GF-D8 (cell line): ENCODE measurements at places on chromosomes 1 and 21.
A peak's percentile ranks its signal among the peaks of the same experiment; 100 is the strongest.

DNA sequence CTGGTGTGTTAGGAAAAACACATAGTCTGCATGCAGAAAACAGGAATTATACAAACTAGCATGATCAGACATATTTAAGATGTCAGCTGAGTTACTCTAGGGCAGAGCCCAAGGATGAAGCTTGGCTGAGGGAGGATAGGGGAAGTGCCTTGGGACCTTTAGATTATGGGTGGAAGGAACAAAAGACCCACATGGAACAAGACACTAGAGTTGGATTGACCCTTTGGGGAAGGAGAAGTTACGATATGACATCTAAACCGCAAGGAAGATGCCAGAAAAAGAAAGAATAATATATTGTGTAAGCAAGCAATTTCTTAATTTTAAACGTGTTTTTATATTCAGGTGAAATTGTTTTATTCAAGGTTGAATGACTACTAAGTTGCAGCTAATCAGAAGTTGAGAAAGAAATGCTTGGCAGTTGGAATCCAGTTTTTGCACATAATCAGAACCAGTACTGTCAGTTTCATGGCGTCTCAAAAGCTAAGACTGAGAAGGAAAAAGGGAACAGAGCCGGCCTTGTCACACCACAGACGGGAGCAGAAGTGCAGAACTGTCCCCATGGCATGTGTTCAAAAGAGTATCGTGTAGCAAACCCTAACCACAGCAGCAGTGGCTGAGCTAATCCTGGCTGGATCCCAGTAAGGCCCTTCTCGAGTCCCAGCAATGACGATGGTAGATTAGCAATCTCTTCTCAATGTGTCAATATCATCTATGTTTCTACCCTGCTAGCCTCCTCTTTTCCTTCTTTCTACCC is 31.2 kb upstream of the IFNAR2 start:
- DNase-seq: peak; percentile 92

GRCh38 chr1:97630948-97631347 is 289.9 kb downstream of the DPYD start:
- no peak for DNase-seq

GRCh38 chr1:102732927-102733326 is 375.4 kb downstream of the COL11A1 start:
- no peak for DNase-seq

GRCh38 chr1:84936116-84936810 is 43.3 kb upstream of the LPAR3 start:
- DNase-seq: peak; percentile 11

DNA sequence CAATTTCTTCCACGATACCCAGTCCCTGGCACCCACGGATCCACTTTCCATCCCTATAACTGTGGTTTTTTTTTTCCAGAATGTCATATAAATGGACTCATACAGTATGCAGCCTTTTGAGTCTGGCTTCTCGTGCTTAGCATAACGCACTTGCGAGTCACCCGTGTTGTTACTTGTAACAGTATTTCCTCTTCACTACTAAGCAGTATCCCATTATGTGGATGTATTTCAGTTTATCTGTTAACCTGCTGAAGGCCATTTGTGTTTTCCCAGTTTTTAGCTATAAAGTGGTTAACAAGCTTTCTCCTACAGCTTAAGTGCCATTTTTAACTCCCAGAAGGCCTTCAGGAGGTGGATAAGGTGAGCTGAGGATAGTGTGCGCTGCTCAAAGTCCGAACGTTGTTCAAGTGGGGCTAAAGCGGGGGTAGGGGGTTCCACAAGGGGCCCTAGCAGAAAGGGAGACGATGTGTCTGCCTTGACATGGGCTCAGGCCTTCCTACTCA is 829 bp downstream of the ADAR start:
- no peak for DNase-seq

GRCh38 chr21:34794686-34795085 is 125.9 kb downstream of the CLIC6 start:
- DNase-seq: no peak

DNA sequence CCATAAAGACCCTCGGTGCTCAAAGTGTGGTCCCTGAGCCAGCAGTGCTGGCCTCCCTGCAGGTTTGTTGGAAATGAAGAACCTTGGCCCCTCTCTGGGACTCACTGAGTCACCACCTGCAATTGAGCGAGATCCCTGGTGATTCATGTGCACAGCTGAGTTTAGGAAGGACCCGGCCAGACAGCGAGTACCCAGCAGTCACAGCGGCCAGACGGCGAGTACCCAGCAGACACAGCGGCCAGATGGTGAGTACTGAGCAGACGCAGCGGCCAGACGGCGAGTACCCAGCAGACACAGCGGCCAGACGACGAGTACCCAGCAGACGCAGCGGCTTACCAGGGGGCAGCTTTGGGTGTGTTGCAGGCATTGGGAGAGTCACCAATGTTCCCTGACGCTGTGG is 123.8 kb downstream of the PRDM16 start:
- no peak for DNase-seq

GRCh38 chr1:33893147-33893830 is 29.4 kb downstream of the HMGB4 start:
- no peak for DNase-seq

GRCh38 chr1:40939320-40940059 is 40.0 kb upstream of the CTPS1 start:
- DNase-seq: no peak

- DNase-seq: no peak
Observed at GRCh38 chr21:34726627-34727337, 58.0 kb downstream of the CLIC6 start.

- DNase-seq: no peak
Observed at GRCh38 chr1:117473063-117473462, 105.8 kb downstream of the MAN1A2 start.

DNA sequence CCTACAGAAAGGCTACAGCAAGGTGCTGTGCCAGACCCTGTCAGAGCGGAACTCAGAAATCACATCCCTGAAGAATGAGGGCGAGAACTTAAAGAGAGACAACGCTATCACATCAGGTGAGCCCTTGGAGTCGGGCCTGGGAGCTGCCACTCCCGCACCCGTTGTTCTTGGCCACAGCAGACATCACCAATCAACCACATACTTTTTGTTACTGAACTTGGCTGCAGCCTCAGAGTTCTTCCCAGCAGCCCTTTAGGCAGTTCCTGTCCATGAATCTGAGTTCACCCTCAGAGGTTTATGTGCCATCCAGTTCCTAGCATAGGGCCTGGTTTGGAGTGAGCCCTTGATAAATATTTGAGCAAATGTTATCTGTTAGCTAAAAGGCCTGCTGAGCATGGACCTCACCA is 61.6 kb downstream of the FHAD1 start:
- DNase-seq: no peak

GRCh38 chr1:91872559-91873081 is 13.3 kb downstream of the TGFBR3 start:
- DNase-seq: no peak

- DNase-seq: no peak
Observed at GRCh38 chr1:218479436-218480115, 134.4 kb downstream of the TGFB2 start.

DNA sequence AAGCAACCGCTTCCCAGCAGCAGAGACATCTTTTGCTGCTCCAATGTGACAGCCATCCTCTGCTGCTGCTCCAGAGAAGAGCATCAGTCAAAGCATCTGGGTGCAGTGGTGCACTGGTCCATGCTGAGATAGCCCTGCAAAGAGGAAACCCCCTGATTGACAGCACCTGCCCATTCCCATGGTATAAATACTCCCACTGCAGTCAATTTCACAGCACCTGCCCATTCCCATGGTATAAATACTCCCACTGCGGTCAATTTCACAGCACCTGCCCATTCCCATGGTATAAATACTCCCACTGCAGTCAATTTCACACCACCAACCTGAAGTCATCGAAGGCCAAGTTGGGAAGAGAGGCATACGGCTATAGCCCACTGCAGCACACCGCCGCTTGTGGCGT is 25.5 kb downstream of the FBXO2 start:
- DNase-seq: no peak

DNA sequence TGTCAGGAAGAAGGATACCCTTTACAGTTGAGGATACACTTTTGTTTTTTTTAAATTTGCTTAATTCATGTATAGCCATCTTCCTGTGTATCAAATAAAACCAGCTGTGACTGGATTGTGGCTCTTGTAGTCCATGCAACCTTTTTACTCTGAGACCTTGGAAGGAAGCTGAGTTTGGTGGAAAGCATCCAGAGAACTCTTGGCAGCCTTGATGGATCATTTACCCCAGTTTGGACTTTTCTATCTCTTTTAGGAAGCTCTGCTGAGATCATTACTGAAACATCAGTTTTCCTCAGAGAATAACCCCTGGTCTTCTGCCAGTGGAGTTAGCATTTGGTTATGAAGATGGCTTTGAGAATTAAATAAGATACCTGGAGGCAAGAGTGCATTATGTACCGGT is 21.2 kb upstream of the APOBEC4 start:
- no peak for DNase-seq

DNA sequence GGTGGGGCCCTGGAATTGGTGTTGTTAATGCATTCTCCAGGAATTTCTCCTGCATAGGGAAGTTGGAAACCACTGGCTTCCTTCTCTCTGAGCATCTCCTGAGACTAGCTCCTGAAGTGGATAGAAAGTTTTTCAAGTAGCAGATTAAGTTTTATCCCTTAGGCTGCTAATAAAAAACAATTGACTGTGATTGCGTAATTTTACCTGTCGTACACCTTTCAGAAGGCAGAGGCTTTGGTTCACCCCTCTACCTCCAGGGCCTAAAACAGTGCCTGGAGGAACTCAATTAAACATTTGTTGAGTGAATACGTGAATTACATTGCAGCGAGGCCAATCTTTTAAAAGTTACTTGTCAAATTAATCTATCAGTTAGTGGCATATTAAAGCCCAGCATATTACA is 3.4 kb downstream of the ITSN1 start:
- DNase-seq: no peak

DNA sequence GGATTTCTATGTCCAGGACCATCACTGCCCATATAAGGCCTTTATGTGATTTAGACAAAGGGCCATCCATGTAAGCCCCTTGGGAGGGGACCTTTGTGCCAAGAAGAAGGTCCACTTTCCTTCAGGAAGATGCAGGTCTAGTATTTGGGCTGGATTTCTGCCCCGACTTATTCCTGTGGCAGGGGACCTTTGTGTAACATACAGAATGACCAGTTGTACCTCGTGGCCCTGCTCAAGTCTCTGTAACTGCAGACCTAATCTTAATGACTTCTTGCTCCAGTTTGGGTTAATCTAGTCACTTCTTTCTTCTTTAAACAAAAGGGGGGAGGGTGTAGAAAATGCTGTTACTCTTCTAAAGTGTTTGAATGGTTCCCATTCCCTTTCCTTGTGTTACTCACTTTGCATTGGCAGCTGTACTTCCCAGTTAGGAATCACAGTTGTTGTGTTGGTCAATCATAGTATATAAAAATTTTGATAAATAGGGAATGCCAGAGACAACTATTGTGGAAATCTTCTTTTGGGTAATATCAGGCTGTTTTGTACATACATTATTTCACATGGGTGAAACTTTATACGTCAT is 54.2 kb downstream of the MIGA1 start:
- DNase-seq: no peak

GRCh38 chr21:40620386-40621145 is 226.4 kb downstream of the DSCAM start:
- DNase-seq: no peak

DNA sequence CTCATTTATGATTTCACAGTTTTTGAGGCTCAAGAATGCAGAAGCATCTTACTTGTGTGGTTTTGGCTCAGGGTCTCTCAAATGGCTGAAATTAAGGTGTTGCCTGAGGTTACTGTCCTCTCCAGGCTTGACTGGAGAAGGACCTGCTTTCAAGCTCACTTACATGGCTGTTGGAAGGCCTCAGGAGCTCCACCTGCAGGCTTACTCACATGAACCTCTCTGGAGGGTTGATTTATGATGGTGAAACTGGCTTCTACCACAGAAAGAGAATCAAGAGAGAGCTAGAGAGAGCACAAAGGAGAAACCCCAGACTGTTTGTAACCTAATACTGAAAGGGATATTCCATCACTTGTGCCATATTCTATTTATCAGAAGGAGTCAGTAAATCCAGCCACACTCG is 6.2 kb upstream of the KCNK2 start:
- no peak for DNase-seq

DNA sequence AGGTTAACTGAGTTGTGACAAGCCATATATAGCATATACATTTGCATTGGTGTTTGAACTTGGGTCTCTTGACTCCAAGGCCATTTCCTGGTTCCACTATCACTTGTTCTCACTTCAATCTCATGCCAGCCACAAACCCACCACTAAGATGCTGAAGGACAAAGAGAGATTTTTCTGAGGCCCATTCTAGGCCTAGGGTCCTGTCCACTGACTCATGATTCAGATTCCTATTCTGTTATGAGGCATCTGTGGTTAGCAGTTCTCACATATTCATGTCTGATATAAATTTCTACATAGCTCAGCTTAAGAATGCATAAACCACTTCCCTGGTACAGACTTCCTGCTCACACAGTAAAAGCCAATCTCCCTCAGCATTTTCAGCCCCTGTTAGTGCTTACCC is 326.1 kb upstream of the BEND5 start:
- DNase-seq: no peak

- DNase-seq: no peak
Observed at GRCh38 chr1:27981145-27981544, 21.4 kb downstream of the XKR8 start.

DNA sequence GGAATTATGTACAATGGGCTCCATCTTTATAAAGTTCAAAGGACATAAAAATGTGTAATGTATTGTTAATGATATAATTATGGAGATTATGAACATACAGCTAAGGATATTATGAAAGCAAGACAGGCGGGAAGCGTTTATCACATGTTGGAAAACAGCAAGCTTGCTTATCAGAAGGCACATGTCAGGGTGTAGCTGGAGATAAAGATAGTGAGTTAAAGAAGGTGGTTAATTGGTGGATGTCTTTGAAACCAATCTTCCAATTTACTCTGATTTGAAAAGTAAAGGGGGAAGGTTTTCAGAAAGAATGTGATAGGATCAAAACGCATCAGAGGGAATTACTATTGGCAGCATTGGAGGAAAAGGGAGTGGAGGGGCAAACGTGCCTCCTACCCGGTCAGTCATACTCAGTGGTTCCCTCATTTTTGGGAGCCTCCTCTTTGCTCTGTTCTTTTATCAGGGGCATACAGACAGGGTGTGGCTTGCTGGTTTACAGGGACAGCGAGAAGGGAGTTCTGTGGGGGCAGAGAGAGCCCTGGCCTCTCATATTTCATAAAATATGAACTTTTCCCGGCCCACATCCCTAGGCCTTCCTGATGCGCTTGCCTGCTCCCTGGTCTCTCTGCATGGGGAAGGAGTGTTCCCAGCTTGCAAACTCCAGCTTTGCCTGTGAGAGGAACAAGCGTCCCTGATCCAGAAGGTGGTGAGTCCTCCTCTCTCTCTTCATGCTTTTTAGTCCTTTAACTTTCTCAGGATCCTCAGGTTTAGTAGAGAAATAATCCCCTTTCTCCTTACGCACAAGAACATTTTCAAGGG is 8.0 kb upstream of the SVBP start:
- DNase-seq: no peak

- no peak for DNase-seq
Observed at GRCh38 chr1:227891223-227891954, 56.3 kb downstream of the WNT9A start.

- no peak for DNase-seq
Observed at GRCh38 chr1:52904927-52905698, 16.4 kb downstream of the ECHDC2 start.

- DNase-seq: no peak
Observed at GRCh38 chr1:111191496-111191895, 8.9 kb downstream of the DENND2D start.
